SK-N-SH (cell line): ENCODE measurements at places on chromosomes 16 and 17.

GRCh38 chr17:5705876-5706576 is 121.7 kb upstream of the NLRP1 start:
- DNase-seq = no peak

- DNase-seq = no peak
Observed at GRCh38 chr17:41992576-41992975, 24.7 kb downstream of the DNAJC7 start.

DNA sequence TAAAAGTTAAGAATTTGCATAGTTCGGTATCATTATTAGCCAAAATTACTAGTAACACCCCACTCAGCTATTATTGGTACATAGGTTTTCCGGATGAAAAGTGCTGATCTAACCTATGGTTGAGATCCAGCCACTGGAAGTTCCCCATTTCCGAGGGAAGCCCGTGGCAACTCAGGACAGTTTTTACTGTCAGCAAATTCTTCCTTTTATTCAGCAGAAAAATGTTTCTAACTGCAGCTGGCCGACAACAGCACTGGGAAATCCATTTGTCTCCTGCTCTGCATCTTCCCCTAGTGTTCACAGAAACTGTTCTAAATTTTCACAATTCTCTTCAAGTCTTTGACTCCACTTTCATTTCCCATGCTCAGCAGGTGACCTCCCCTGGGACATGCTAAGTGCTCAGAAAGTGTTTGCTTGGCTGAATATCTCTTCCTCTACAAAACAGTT is 15.5 kb upstream of the MMD start:
- DNase-seq = no peak

GRCh38 chr16:13920510-13920818 is 510 bp downstream of the ERCC4 start:
- no peak for DNase-seq

- no peak for DNase-seq
Observed at GRCh38 chr16:56781528-56781961, 51.6 kb downstream of the NUP93 start.

GRCh38 chr16:30662449-30662848 is 4.2 kb downstream of the FBRS start:
- DNase-seq = no peak

DNA sequence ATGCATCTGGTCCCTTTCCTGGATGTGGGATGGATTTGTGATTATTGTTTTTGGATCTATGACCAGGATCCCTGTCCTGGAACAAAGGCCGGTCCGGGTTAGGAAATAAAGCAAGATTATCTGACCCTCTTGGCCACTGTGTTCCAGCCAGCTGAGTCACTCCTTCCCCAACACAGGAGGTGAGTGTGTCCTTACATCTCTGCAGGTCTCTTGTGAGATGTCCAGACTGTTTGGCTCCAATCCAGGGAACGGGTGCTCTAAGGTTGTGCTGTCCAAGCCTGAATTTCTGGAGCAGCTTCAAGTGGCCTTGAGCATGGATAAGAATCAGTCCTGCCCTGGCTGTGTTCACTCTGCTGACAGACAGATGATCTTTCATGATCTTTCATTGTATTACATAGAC is 136.5 kb upstream of the CCL2 start:
- DNase-seq = no peak

DNA sequence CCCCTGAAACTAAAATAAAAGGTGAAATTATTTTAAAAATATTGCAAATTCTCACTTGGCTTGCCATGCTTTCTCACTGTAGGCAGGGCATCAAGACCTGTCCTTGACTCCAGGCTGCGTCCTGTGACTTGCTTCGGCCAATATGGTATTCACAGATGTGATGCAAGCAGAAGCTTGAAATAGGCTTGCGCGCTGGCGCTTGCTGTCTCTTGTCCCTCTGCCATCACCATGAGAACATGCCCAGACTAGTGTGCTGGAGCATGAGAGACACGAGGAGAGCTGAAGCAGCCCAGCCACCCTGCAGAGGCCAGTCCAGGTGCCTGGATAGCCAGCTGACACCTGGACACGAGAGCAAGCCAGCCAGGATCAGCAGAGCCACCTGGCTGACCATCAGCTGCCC is 21.8 kb upstream of the ZKSCAN2 start:
- DNase-seq = no peak

DNA sequence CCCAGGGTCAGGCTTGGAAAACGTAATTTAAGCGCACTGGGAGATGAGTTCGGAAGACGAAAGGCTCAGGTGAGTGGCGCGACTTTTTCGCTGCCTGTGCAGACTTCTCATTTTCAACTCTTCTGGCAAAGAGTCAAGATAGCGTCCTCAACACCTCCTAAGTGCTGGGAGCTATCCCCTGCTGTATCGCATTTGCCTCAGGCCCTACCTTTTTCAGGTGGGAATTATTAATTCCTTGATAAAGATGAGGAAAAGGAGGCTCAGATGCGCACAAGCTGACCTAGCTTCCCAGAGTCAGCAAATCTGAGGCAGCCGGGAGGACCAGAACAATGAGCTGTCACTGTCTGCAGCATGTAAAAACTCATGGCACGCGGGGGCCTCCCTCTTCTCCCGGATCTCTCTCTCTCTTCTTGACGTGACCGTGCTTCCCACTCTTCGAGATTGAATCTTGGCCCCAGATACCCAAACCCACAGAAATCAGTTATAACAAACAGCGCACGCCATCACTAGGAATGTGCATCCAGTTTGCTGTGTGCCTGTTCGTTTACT is 512 bp upstream of the ADAMTS18 start:
- DNase-seq = no peak

- no peak for DNase-seq
Observed at GRCh38 chr17:20094777-20095176, 85.6 kb downstream of the SPECC1 start.

GRCh38 chr17:82212331-82213250 is at the start of gene CCDC57:
CCDC57 (minus strand) TSS chr17:82212842; CDS start chr17:82201944, 10,898 bp downstream.
- DNase-seq = peak; percentile 99

DNA sequence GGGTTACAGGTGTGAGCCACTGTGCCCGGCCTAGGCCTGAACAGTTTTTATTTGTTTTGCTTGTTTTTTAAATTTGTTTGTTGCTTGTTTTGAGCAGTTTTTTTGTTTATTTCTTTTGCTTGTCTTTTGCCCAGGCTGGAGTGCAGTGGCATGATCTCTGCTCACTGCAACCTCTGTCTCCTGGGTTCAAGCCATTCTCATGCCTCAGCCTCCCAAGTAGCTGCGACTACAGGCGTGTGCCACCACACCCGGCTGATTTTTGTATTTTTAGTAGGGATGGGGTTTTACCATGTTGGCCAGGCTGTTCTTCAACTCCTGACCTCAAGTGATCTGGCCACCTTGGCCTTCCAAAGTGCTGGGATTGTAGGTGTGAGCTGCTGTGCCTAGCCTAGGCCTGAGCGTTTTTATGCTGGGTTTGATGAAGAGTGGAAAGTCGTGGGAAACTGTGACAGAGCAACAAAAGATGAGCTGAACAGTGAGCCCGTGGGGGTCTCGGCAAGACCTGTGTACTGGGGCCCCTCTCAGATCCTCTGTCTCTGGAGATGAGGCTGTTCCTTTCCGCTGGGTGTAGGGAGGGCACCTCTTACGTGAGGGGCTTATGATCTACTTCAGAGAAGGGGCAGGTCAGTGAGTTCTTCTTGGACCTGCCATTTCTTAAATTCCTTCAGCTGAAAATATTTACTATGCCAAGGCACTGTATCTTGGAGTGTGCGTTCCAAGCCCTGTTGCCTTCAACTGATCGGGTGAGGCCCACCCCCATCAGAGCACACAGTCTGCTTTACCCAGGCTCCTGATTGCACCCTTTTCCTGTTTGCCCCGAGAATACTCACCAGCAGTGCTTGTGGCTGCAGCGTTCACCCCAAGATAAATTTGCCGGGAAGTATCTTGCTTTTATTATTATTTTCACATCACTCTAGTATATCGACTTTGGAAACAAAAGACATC is 322.1 kb downstream of the SEC14L1 start:
- DNase-seq = no peak

- no peak for DNase-seq
Observed at GRCh38 chr17:29238133-29238850, 8.4 kb upstream of the CRYBA1 start.

DNA sequence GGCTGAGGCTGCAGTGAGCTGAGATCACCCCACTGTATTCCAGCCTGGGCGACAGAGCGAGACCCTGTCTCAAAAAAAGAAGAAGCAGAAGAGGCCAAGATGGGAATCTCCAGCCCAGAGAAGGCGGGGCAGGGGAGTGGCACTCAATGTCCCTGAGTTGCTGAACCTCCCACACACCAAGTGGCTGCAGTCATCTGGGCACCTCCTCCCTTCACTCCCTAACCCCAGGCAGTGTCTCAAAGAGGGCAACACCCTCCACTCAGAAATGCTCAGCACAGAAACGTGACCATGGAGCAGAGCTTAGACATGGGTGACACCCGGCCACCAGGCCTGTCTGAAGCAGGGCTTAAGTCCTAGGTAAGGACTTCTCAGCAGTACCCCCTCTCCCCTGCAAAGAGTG is 36.3 kb upstream of the BCAR1 start:
- DNase-seq = no peak

GRCh38 chr16:2804728-2805127 is 6.5 kb downstream of the PRSS41 start:
- no peak for DNase-seq

DNA sequence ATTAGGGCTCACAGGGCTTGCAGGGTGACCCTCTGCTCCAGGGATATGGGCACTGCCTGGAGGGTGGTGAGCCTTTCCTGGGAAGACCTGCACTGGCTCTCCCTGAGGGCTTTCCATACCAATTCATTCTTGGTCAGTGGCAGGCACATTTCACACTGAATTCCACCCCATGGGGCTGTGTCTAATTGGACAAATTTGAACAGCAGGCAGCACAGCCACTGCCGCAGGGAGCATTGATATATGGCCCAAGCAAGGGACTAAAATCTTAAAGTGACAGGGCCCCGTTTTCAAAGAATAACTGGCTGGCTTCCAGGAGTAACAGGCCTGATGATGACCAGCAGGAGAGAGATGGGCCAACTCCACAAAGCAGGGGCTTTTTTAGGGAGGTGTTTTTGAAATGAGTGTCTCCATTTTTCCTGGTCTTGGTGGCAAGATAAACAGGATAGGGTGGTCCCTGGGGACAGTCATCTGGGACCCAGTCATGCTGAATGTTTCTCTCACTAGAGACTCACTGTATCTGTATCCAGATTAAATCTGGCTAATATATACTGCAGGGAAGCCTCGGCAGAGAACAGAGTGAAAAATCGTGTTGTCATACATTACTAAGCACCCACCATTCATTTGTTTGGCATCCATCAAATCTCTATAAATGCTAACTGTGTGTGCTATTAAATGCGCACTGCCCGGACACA is 74.1 kb upstream of the TBX2 start:
- peak; percentile 78 for DNase-seq

- no peak for DNase-seq
Observed at GRCh38 chr16:55152875-55153390, 171.1 kb upstream of the IRX6 start.

- DNase-seq = no peak
Observed at GRCh38 chr17:37130984-37131446, 182.3 kb downstream of the AATF start.

- DNase-seq = no peak
Observed at GRCh38 chr16:17160285-17160853, 310.4 kb downstream of the XYLT1 start.

GRCh38 chr17:12927541-12928425 is 90.0 kb downstream of the ELAC2 start:
- DNase-seq = no peak

GRCh38 chr16:66973716-66974115 is 12.7 kb downstream of the CES3 start:
- no peak for DNase-seq

GRCh38 chr17:40556884-40557414 is 8.3 kb downstream of the CCR7 start:
- peak; percentile 76 for DNase-seq

DNA sequence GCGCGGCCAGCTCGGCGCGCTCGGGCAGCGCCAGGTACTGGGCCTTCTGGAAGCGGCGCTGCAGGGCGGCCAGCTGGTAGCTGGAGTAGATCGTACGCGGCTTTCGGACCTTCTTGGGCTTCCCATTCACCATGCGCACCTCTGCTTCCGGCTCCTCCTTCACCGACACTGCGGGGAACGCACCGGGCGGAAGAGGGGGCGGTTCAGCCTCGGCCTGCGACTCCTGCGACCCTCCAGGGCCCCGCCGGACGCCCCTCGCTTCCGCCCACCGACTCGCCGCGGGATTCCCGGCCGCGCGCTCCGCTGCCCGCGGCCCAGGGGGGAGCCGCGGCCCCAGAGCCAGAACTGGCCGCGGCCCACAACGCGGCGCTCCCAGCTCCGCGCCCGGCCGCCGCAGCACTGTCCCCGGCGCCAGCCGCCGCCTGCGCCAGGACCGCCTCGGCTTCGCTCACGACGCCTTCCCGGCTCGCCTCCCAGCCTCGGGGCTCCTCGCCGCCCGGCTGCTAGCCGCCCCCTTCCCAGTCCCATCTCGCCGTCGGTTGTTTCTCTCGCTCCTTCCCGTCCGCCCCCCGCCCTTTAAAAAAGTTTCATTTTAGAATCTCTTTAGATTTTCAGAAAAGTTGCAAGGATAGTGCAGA is 1.5 kb downstream of the DLX3 start:
- DNase-seq = peak; percentile 71

- no peak for DNase-seq
Observed at GRCh38 chr17:73358668-73359067, 46.9 kb upstream of the CDC42EP4 start.

- DNase-seq = no peak
Observed at GRCh38 chr16:83550183-83550569, 257.6 kb upstream of the HSBP1 start.

DNA sequence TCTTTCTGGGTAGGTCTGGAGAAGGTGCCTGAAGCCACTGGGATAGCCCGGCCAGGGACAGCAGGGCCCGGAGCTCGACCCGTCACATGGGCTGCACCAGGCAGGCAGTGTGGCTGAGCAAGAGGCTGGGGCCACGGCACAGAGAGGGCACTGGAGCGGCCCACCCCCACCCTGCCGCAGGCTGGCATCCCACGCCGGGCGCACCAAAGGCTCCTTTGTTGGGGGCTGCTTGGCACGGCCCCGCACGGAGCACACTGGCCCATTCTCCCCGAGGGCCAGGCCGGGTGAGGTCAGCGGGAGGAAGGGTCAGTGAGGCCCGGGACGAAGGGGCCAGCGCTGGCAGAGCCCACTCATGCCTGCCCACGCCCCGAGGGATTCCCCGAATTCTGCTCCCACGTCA is 36.5 kb upstream of the PVALEF start:
- no peak for DNase-seq

- no peak for DNase-seq
Observed at GRCh38 chr16:47234-47633, 6.2 kb downstream of the POLR3K start.

- no peak for DNase-seq
Observed at GRCh38 chr16:77307426-77308162, 108.4 kb downstream of the SYCE1L start.

DNA sequence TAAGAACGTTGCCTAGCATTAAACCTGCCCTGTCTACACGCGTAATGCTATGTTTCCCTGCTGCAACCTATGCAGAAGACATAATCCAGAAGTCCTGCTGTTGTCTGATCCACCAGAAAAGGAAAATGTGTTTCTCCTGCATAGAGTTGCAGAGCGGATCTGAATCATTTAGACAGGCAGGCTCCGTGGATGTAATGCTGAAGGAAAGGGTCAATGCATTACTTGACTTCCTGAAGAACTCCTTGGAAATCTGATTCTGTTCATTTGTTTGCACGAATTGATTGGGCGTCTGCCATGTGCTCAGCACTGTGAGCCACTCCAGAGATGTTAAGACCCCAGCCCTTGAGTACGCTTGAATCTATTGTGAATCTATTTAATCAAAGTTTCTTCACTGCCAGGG is 83.4 kb downstream of the FOXL1 start:
- no peak for DNase-seq

- DNase-seq = no peak
Observed at GRCh38 chr17:81680150-81680549, 3.4 kb downstream of the ARL16 start.

- no peak for DNase-seq
Observed at GRCh38 chr17:28381141-28381825, 9.8 kb downstream of the SARM1 start.
